ENCODE measurements at places on chromosomes 2 and 18.

DNA sequence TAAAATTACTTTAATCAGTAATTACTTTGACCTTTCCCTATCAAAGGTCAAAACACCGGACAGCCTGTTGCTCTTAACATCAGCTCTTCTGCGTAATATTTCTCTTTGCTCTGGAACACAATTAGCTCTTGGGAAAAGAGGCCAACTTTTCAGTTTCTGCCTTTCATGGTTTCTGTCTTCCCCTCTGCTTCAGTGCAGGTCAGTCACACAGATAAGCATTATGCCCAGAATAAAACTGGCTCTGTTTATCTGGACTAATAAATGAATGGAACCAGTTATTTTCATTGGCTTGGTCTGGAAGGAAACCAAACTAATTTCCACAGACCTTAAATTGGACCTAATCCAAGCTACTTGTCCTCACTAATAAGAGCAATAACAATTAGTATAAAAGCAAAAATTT lies 26.2 kb upstream of the GALNT3 start:
- no peak for DNase-seq

GRCh38 chr2:100272841-100273329 lies 49.4 kb downstream of the LONRF2 start:
- peak; percentile 17 for DNase-seq

GRCh38 chr2:69211048-69211447 lies 176.0 kb downstream of the GFPT1 start:
- no peak for DNase-seq

GRCh38 chr2:168529900-168530561 lies 74.0 kb downstream of the CERS6 start:
- no peak for DNase-seq

DNA sequence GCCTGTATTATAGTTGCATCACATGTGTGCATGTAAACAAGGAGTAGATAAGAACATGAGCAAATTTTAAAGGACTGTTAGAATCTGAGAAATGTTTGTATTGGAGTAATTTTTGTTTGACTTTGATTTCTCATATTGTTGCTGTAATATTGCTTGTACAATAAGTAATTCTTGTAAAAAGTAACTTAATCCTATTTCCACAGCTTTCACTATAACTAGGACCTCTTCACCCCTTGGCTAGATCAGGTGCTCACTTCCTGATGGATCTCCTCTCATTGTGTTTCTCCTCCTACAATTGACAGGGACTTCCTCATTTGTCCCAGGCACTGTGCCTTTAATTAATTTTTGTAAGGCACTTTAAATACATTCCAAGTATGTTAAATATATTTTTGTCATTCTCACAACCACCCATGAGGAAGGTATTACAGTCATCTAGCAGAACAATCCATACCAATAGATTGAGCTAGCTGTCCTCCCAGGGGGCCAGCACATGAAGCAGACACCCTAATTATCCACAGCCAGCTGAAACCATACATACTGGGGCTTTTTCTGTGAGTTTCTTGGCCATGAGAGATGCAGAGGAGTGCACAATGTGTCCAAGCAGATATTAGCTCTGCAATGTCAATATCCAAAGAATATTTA lies 359.5 kb upstream of the ACVR2A start:
- no peak for DNase-seq

- no peak for DNase-seq
Measured at GRCh38 chr18:21262979-21263378, 20.9 kb downstream of the GREB1L start.

GRCh38 chr2:48276626-48277025 lies 253.3 kb upstream of the STON1 start:
- DNase-seq: no peak

GRCh38 chr2:152094014-152094413 lies 4.8 kb downstream of the CACNB4 start:
- no peak for DNase-seq

DNA sequence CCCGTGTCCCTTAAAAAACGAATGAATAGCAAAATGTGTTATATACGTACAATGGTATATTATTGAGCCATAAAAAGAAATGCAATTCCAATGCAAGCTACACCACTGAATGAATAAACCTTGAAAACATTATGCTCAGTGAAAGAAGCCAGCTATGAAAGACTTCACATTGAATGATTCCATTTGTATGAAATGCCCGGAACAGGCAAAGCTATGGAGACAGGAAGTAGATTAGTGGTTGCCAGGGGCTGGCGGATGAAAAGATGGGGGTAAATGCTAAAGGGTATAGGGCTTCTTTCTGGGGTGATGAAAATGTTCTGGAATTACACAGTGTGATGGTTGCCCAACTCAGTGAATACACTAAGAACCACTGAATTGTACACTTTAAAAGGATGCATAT lies 113.3 kb downstream of the NOL10 start:
- no peak for DNase-seq

DNA sequence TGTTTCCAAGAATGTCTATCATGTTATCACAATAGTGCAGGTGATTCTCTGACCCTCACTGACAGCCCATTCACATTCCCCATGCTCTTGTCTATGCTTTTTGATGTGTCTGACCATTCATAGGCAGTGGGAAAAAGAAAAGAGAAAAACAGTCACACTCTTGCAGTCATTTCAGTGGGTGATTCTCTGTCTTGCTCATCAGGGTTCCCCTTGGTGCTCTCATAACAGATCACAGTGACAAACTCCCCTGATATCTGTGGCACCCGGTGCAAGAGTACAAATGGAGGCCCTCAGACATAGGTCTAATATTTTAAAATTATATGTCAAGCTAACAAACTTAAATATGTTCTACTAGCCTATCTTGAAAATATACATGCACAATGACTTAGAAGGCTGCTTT lies 72.7 kb upstream of the PPP1CB start:
- peak; percentile 42 for DNase-seq

DNA sequence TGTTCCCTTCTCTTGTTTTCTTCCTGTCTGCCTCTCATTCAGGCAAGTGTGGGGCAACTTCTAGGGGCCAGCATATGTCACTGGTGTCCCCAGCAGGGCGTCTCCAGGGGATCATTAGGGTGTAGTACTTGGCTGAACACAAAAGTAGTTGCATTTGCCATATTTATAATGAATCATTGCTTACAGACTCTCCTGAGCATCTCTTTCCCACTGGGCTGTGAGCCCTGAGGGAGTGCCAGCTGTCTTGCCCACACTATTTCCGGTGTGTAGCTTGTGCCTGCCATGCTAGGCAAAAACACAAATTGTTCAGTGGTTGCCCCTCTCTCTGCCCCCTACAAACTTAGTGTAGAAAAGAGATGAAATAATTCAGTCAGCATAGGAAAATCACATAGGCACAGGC lies 40.8 kb upstream of the SCLY start:
- no peak for DNase-seq

DNA sequence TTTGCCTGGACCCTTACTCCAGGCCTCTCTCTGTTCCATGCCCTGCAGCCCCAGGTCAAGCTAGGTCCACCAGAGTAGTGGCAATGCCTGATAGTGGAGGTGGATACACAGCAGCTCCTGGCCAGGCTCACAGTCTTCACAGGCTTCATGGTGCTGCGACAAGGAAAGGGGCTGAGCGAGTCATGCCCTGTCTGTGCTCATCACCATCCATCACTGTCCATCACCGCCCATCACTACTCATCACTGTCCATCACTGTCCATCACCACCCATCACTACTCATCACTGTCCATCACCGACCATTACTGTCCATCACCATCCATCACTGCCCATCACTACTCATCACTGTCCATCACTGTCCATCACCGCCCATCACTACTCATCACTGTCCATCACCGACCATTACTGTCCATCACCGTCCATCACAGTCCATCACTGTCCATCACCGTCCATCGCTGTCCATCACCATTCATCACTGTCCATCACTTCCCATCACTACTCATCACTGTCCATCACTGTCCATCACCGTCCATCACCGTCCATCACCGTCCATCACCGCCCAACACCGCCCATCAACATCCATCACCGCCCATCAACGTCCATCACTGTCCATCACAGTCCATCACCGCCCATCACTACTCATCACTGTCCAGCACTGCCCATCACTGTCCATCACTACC lies 57.1 kb upstream of the OTOS start:
- no peak for DNase-seq

- DNase-seq: peak; percentile 99
Measured at GRCh38 chr2:241734467-241735208, at the start of gene D2HGDH. TSS of gene D2HGDH (plus strand) at chr2:241734630. CDS start at chr2:241735225, 595 bp downstream.

DNA sequence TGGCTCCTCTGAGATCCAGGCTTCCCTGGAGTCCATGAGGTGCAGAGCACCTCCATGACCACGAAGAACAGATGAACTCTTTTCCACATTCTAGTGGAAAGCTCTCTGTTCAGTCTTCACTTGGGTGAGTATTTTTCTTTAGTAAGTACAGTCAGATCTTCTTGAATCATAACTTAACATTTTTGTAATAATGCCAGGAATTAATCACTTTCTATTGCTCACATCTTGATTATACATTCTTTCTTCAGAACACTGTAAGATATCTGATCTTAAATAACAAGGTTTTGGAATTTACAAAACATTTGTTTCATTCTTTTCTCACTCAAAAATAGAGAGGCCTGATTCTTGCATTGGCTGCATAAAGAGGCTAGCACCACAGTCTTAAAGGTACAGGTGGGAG lies 45.4 kb upstream of the RND3 start:
- DNase-seq: no peak

- DNase-seq: no peak
Measured at GRCh38 chr2:224722250-224722649, 6.1 kb upstream of the CCDC195 start.

- peak; percentile 98 for DNase-seq
Measured at GRCh38 chr2:156334496-156335478, 2.3 kb upstream of the NR4A2 start.

DNA sequence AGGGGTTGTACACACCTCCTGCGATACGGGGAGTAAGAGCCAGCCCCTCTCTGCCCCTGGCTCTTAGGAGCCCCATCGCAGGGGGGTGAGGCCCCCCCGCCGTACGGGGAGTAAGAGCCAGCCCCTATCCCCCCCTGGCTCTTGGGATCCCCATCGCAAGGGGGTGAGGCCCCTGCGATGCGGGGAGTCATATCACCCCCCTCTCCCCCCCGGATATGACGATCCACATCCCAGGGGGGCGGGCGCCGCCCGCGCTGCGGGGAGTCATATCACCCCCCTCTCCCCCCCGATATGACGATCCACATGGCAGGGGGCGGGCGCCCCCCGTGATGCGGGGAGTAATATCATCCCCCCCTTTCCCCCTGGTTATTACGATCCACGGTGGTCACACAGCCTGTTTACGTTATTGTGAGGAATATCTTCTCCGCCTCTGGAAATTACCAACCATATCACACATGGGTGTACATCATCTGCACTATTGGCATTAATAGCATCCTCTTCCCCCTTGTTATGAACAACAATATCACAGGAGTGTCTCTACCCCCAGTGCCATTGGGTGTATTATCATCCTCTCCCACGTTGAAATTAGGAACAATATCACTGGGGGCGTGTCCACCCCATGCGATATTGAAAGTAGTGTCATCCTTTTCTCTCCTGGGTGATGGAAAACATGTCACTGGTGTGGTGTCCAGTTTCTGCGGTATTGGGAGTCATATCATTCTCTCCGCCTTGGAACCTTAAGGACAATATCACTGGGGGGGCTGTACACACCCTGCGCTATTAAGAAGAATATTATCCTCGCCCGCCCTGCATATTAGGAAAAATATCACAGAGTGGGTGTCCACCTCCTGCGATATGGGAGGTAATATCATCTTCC lies 24.7 kb upstream of the NAGK start:
- no peak for DNase-seq

- peak; percentile 39 for DNase-seq
Measured at GRCh38 chr2:111118981-111119821, 1.5 kb upstream of the BCL2L11 start.

- DNase-seq: no peak
Measured at GRCh38 chr2:133053541-133053940, 383.5 kb upstream of the LYPD1 start.

- DNase-seq: no peak
Measured at GRCh38 chr2:60400462-60401246, 152.8 kb downstream of the BCL11A start.

DNA sequence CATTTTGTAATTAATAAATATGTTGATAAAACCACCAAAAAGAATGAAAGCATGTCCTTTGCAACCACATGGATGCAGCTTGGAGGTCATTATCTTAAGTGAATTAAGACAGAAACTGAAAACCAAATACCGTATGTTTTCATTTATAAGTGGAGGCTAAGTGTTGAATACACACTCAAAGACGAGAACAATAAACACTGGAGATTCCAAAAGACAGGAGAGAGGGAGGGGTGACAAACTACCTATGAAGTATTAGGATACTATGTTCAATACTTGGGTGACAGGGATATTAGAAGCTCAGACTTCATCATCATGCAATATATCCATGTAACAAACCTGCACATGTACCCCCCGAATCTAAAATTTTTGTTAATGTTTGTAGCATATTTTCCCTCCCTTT lies 7.0 kb downstream of the ERLEC1 start:
- DNase-seq: no peak

- no peak for DNase-seq
Measured at GRCh38 chr18:23992089-23992940, 22.2 kb upstream of the TTC39C start.

GRCh38 chr2:177727577-177728398 lies 335.2 kb downstream of the AGPS start:
- no peak for DNase-seq

GRCh38 chr18:29383311-29384273 lies 1206.7 kb upstream of the CDH2 start:
- DNase-seq: no peak

DNA sequence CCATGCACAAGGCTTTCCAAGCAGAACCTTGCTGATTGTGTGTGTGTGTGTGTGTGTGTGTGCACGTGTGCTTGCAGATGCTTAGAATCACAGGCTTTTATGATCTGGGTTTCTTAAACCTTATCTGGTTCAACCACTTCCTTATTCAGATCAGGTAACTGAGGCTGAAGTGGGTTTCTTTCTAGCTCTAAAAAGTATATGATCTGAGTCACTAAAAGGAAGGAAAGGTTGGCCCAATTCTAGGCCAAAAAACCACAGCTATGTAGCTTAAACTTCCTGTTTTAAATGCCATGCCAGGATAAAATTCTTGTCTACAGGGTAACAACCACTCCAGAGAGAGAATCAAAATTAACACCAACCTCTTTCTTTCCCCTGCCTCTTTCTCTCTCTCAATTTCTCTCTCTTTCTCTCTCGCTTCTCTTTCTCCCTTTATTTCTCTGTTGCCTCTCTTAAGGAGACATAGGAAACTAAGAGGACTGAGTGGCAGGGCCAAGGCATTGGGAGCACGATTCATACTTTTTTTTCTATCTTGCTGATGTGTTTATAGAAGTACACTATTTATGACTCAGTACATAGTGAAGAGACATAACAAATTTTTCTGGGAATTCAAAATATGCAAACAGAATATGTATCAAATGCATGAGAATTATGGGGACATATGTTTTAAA lies 140.3 kb downstream of the TRIB2 start:
- DNase-seq: peak; percentile 48

- DNase-seq: no peak
Measured at GRCh38 chr18:74918276-74918790, 290.6 kb downstream of the PTGR3 start.

DNA sequence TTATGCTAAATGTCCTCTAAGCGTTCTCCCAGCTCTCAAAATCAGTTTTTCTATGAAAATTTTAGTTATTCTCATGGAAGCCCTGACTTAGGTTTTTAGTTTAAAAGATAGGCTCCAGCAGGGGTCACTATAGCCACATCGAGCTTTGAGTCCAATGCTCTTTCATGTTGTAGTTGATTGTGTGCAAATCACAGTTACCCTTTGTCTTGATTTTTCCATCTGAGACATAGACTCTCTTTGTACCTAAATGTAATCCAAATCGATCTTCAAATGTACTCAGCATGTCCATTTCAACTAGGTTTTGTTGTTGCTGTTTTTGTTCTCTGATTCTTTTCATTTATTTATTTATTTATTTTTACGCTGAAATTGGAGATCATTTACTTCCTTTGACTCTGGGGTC lies 26.4 kb upstream of the MSTN start:
- peak; percentile 82 for DNase-seq

Data from suppressor macrophage treated with lipopolysaccharide for 1 hour (primary cell).